NCI-H1694 (cell line): ENCODE measurements at places on chromosomes 3 and 15.

DNA sequence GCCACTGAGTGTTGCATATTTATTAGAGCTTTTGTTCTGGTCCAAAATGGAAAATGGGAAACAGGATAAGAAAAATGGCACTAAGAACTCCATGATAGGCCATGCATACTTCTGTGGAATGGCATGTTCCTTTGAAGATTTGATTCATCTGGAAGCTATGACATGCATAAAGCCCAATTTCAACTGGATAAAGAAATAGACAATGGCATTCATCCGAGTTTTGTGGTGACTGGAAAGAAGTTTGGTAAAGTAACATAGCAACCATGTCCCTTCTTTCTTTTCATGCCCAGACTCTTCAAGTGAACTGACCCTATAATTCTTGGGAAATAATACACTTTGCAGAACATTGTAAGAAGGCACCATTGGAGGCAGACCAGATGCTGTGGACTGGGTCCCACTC, 368.4 kb upstream of the IL12A start:
- DNase-seq, result no peak

- no peak for DNase-seq
Measured at GRCh38 chr3:123881771-123882170, 2.4 kb downstream of the MYLK start.

- DNase-seq, result no peak
Measured at GRCh38 chr3:187619461-187619860, 50.7 kb downstream of the SST start.

- no peak for DNase-seq
Measured at GRCh38 chr3:77726517-77726916, 686.6 kb downstream of the ROBO2 start.

DNA sequence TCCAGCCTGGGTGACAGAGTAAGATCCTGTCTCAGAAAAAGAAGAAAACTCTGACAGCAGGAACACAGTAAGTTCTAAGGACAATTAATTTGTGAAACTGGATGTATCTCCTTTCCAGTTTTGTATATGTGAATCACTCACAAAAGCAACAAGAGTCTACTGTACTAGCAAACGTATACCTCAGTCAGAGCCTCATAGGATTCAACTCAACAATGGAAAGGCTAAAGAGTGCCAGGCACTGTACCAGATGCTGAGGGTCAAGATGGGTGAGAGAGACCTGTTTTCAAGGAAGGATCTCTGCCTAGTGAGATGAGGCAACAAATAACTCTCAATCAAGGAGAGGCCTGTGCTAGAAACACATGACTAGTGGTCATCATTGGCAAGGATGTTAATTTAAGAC, 14.9 kb downstream of the TBL1XR1 start:
- no peak for DNase-seq

DNA sequence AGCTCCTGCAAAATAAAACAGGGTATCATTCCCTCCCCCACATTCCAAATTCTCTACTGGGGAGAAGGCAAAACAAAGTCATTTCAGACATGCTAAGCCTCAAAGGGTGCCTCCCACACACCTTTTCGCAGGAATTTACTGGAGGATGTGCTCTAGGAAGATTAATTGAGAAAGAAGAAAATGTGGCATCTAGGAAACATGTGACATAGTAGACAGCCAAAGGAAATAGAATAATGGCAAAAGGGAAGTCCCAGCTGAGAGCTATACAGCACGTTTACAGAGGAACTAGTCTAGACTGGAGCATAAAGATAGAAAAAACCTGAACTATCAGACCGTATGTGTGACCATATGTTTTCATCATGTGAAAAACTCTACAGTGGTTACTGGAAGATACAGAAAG, 58.8 kb upstream of the MELTF start:
- no peak for DNase-seq

DNA sequence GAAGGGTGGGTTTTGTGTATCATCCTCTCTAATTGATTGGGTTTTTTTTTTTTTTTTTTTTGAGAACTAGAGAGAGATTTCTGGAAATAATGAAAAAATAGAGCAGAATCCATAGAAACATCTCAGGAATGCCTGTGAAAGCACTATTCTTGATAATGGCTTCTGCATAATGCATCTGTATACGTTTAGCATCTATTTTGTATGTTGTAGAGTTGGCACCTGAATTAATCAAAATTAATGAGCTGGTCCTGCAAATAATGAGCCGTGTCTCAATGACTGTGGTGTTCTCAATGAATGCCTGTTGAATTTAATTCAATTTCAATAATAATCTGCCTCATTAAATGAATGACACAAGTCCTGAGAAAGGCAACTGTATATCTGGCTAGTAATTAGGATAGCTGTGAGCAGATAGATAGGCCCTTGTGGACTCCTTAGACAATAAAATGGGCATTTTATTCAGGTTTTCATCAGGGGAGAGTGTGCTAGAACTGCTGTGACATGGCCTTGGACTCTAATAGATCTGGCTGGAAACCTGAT, 70.5 kb upstream of the WDR72 start:
- no peak for DNase-seq
